HuH-7 (cell line): ENCODE measurements at places on chromosomes 5 and 9.

- DNase-seq: no peak
Observed at GRCh38 chr5:32446630-32447029, 2.1 kb upstream of the ZFR start.

- peak; percentile 66 for DNase-seq
Observed at GRCh38 chr9:87725900-87726709, at the start of gene CTSL. CTSL (plus strand) TSS chr9:87726119; CDS start chr9:87727604, 1,485 bp downstream.

DNA sequence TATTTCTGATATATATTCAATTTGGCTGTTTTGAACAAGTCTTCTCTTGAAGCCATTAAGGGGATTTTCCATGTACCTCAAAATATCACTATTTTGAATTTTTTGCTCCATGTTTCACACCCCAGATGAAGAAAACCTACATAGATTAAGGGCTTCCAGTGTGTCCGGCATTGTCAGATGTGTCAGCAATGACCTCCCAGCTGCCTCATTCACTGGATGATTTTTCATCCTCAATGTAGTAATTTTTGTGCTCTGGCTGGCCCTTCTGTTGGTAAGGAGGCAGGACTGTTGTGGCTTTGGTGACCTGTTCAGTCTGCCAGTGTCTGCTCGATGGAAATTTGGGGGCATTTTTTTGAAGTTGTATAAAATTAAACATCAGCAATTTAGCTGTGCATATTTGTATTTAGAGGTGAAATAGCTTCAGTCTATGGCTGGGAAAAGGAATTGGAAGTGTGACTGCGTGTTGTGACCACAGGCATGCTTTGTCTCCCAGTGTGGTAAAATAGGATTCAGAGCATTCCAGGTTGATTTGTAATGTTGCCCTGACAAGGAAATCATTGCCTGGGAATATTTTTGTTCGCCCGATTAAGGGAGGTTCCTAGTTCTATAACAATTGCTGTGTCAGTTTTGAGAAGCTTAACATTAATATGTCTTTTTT is 312.4 kb downstream of the ARHGEF28 start:
- no peak for DNase-seq

DNA sequence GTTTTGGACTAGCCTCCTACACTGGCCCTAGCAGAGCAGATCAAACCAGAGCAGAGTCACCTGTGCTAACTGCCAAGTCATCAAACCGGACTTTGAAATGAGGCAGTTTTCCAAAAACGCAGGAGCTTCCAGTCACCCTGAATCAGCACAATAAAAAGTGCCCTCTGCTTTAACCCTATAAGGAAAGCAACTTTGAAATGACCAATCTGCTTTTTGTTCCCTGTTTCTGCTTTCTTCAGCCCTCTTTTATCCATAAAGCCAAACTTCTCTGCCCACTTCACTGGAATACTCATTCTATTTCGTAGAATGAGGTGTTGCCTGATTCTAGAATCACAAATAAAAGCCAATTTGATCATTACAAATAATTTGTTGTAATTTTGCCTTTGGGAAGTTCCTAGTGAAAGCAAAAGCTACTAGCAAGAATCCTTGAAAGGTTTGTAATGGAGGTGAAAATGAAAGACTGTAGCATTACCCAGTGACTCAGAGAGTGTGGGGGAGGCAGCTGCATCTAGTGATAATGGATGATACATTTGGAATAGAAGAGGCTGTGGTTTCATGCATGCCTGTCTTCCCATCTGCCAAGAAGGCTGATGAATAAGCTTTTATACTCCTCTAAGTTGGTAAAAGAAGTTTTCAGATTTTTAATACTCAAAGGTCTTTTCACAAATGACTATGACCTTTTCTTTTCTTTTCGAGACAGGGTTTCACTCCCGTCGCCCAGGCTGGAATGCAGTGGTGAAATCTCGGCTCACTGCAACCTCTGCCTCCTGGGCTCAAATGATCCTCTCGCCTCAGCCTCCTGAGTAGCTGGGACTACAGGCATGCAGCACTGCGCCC is 14.9 kb downstream of the SPAAR start:
- DNase-seq: no peak

GRCh38 chr5:65925044-65925600 is 1.3 kb upstream of the ERBIN start:
- DNase-seq: peak; percentile 32

- DNase-seq: no peak
Observed at GRCh38 chr9:7313389-7313788, 486.2 kb downstream of the DMAC1 start.

DNA sequence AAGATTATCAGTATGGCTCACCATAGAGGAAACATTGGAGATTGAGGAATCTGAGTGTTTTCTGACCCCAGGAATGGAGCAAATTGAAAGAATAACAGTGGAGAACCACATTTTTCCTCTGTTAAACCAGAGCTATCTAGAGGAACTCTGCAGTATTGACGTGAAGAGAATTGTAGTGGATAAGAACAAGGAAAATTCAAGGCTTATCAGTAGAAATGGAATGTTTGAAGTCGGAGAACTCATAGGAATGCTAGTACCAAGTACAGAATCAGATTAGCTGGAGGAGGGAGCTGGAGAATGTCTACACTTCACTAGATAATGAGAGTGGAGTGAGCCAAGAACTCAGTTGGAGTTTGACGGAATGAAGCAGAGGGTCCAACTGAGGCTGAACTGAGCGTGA is 50.3 kb downstream of the SNCAIP start:
- DNase-seq: no peak

GRCh38 chr9:137496601-137497375 is 37.7 kb upstream of the NSMF start:
- DNase-seq: no peak

GRCh38 chr9:73539881-73540390 is 388.3 kb downstream of the ANXA1 start:
- DNase-seq: no peak

- DNase-seq: no peak
Observed at GRCh38 chr5:2387250-2387633, 364.2 kb downstream of the IRX2 start.

GRCh38 chr9:123375469-123376132 is 19.6 kb downstream of the CRB2 start:
- DNase-seq: peak; percentile 94

GRCh38 chr5:6389946-6390530 is 11.7 kb upstream of the MED10 start:
- DNase-seq: no peak

DNA sequence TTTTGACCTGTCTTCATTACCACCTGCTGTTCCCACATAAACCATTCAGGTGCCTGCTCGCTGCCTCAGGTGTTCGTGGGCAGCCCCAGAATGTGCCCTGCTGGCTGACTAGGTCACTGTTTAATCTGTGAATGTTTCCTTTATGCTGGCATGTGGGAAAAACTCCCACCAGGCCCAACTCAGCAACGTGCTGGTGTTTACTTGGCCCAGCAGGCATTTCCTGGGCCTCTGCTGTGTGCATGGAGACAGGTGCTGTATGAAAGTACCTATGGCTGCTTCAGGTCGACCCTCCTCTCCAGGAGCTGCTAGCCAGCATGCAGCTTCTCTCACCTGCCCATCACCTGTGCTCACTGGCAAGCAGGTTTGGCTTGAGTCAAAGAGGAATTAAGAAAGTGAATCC is 65.8 kb downstream of the RAD23B start:
- no peak for DNase-seq

- no peak for DNase-seq
Observed at GRCh38 chr5:133272345-133272744, 220.5 kb downstream of the HSPA4 start.

DNA sequence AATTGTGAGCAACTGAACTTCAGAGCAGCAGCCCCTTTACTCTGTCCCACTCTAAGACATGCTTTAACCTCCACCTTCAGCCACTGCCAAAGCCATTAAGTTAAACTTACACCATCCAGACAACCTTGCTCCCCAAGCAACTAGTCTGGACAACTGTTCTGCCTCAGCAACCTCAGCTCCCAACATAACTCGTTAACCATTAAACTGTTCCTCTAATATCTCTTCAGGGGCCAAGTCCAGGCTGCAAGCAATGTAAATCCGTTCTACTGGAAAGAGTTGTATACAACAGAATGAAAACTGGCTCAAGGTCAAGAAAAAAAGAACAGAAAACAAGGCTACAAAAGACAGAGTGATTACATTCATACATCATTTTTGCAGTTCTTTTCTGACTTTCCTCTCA is 131.7 kb upstream of the TARS1 start:
- peak; percentile 2 for DNase-seq

- no peak for DNase-seq
Observed at GRCh38 chr5:172891716-172892421, 57.8 kb downstream of the ERGIC1 start.

- DNase-seq: no peak
Observed at GRCh38 chr5:74542482-74542881, 98.0 kb downstream of the ENC1 start.

DNA sequence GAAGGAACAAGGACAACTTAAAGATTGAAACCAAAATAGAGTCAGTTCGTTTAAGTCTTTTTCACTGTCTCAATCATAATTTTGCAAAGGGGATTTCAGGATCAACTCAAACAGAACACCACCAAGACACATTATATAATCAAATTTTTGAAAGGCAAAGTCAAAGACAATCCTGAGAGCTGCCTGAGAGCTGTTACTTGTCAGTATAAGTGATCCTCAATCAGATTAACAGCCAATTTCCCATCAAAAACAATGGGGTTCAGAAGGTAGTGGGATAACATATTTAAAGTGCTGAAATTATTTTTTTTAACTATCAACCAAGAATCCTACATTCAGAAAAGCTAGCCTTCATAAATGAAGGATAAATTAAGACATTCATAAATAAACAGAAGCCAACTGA is 19.3 kb upstream of the ABO start:
- DNase-seq: no peak

DNA sequence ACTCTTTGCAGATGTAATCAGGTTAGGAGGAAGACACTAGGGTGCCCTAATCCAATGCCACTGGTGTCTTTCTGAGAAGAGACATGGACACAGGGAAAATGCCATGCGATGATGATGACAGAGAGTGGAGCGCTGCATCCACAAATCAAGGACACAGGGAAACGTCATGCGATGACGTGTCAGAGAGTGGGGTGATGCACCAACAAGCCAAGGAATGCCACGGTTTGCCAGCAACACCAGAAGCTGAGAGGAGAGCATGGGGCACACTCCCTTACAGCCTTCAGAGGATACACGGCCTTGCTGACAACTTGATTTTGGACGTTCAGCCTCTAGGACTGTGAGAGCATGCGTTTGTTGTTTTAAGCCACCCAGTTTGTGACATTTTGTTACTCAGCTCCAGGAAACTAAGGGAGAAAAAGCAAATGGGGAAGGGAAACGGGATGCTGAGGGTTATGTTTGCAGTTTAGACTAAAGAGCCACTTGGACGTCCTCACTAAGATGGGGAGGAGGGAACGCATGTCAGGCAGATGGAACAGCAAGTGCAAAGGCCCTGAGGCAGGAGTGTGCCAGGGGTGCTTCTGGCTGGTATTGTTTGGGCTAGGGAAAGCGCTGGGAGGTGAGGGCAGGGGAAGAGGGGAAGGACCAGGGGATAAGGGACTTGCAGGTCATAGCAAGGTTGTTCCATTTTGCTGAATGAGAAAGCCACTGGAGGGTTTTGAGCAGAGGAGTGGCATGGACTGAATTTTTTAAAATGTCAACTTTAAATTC is 2.5 kb upstream of the TENT4A start:
- DNase-seq: no peak

DNA sequence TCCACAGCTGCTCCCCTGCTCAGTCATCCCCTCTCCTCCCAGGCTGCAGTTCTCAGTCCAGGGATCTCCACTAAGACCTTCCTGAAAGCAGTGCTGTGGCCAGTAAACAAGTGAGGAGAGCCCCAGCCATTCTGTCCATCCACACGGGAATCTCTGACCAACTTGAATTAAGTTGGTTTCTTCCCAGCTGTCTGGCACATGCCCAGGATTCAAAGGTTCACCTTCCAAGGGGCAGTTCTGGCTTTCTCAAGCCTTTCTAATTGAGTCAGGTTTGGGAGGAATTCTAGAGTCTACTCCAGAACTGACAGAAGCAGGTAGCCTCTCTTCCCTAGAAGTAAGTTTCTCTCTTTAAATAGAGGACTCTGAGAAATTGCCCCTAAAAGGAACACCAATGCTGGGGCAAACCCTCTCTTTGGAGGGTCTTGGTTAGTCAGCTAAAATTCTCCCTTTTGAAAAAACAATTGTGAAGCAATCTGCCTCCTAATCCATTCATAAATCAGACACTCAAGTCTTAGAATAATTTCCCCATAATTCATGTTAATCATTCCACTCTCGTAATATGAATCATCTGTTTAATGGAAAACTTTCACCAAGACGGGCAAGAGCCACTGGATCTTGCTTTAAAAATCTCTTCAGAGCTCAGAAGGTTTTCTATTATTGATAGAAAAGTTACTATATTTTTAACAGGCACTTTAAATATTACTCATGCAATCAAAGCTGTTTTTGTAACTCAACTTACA is 133.8 kb downstream of the SPOCK1 start:
- DNase-seq: no peak

DNA sequence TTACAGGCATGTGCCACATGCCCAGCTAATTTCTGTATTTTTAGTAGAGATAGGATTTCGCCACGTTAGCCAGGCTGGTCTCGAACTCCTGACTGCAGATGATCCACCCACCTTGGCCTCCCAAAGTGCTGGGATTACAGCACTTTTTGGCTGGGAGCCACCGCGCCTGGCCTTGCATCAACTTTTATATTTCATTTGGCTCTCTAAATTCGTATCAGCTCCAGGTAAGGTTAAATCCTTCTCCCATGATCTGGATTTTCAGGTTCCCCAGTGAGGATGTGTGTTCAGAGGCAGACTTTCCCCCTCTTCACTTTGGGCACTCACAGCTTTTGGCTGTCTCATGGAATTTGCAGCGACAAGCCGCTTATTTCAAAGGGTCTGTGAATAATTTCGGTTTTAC is 16.8 kb upstream of the RNF38 start:
- no peak for DNase-seq

GRCh38 chr9:127225801-127226625 is 38.6 kb upstream of the GARNL3 start:
- DNase-seq: no peak

GRCh38 chr5:27814983-27815382 is 776.6 kb upstream of the CDH9 start:
- no peak for DNase-seq

DNA sequence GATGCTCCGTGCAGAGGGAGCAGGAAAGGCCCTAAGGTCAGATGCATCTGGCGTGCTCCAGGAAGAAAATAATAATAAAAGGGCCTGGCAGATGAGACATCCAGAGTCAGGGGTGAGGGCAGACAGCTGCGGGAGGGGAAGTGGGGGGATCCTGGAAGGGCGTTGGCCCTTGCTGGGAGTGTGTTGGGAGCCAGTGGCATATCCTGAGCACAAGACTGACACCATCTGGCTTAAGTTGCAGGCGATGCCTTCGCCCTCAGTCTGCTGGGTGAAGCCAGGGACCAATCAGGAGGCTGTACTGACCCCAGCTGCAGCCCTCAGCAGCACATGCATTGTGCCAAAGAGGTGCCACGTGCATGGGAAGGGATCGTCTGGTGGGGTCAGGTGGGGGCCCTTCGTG is 3.8 kb downstream of the OR2V2 start:
- DNase-seq: no peak

- no peak for DNase-seq
Observed at GRCh38 chr5:177471610-177472356, 1.7 kb downstream of the DBN1 start.

- DNase-seq: no peak
Observed at GRCh38 chr5:142069606-142070399, 38.8 kb upstream of the NDFIP1 start.

- DNase-seq: no peak
Observed at GRCh38 chr5:145385276-145385675, 449.9 kb downstream of the PRELID2 start.

- DNase-seq: no peak
Observed at GRCh38 chr5:112951124-112951702, 25.4 kb upstream of the DCP2 start.

- no peak for DNase-seq
Observed at GRCh38 chr9:123757547-123757946, 172.4 kb downstream of the DENND1A start.
